ENCODE measurements at places on chromosomes 5 and 9.
A peak's percentile ranks its signal among the peaks of the same experiment; 100 is the strongest.

GRCh38 chr5:143733665-143734455, 78.1 kb upstream of the HMHB1 start:
- no peak for DNase-seq

DNA sequence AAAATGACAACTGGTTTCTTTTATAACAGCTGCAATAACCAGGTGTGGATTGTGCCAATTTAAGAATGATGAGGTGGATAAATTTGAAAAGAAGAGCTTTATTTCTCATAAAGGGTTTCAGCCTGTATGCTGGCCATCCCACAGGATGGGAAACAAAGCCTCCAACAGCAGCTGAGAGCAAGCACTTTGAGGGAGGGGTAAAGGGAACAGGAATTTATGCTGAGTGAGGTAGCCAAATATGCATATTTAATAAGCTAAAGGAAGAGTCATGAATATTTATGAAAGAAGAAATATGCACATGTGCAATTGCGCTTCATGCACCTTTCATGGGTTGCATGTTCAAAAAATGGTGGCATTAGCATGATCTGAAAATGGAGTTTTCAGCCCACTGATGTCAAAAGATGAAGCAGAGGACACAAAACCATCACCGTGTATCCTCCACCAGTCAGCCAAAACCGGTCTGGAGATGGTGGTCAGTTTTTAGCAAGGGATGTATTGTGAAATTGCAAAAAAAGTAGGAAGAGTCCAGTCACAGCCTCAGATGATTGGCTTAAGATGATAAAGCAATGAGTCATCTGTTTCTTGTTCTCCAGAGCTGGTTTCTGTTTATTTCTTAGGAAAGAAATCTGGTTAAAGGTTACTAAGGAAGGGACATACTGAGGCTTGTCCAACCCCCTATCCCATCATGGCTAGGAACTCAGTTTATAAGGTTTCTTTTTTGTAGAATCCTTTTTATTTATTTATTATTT, 47.9 kb downstream of the DEPDC1B start:
- DNase-seq: no peak

- DNase-seq: no peak
Observed at GRCh38 chr5:160846642-160847041, 5.4 kb downstream of the ATP10B start.

- no peak for DNase-seq
Observed at GRCh38 chr9:38127271-38127839, 58.3 kb upstream of the SHB start.

DNA sequence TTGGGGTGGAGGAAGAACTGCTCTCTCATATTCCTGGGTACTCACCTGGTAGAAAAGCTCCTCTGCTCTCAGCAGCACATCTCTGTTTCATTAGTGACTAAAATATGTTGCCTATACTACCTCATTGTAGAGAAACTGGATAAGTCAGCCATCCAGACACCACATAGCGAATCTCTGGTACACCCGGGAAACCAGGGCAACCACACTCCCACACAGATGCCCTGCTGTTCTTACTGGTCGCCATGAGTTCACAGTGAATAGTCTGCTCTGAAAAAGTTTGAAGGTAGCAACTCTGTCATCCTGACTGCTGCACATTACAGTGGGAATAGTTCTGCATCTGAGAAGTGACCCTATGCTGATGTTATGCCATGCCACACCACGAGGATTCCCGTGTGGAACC, 135.0 kb downstream of the ENTREP1 start:
- no peak for DNase-seq

GRCh38 chr5:5649641-5650040, 227.2 kb downstream of the ICE1 start:
- no peak for DNase-seq

DNA sequence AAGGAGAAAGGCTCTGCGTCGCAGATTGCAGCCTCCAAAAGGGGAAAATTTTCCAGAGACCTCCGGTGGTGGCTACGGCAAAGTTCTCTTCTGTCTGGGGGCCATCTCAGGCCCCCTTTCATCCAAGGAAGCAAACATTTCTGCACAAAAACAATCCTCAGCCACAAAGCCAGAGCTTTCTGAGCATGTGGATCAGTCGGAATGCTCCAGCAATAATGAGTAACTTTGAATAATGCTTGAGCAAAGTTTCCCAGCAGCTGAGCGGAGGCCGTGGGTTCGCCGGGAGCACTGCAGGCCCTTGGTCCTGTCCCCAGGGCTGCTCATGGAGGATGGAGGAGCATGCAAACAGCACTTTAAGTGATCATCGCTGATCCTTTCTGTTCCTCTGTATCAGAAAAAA, 60.2 kb upstream of the UNC5A start:
- DNase-seq: peak; percentile 5

GRCh38 chr5:179863449-179864085, 5.0 kb upstream of the MRNIP start:
- no peak for DNase-seq

DNA sequence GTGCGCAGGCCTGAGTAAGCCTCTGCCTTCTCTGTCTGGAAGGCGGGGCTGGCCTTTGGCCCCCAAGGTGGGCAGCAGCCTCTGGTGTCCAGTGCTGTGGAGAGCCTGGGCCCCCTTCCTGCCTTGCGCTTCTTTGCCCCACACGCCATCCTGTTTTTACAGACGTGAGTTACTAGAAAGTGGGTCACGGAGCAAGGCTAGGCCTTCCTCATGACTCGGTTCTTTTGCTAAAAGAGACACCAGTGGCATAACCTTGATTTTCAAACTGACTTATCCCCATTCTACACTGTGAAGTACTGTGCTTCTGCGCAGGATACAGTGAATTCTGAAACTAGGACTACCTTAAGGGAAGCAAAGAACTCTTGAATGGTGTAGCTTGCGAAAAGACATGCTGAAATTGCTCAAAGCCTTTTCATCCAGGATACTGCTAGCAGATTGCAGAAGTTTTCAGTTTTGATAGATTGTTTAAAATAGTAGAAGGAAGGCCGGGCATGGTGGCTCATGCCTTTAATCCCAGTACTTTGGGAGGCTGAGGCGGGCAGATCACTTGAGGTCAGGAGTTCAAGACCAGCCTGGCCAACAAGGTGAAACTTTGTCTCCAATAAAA, 7.2 kb downstream of the ROPN1L start:
- DNase-seq: no peak

DNA sequence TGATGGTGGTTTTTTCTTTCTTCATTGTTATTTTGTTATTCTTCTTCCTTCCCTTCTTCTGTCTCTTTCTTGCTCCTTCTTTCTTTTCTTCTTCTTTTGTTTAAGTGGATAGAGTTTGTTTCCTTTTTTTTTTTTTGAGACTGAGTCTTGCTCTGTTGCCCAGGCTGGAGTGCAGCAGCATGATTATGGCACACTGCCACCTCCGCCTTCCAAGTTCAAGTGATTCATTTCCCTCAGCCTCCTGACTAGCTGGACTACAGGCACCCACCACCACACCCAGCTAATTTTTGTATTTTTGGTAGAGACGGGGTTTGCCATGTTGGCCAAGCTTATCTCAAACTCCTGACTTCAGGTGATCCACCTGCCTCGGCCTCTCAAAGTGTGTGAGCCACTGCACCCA, 40.3 kb downstream of the JAK2 start:
- no peak for DNase-seq

DNA sequence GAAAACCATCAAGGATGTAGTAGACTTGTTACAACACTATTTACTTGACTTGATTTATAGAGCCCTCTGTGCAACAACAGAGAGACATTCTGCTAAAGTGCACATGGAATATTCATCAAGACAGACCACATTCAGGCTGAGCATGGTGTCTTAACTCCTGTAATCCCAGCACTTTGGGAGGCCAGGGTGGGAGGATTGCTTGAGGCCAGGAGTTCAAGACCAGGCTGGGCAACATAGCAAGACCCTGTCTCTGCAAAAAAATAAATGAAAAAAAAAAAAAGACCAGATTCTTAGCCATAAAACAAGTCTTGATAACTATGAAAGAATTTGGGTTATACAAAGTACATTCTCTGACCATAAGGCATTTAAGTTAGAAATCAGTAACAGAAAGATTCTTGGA, 25.3 kb downstream of the DENND4C start:
- no peak for DNase-seq

GRCh38 chr5:66994790-66995189, 201.8 kb downstream of the CD180 start:
- DNase-seq: no peak

DNA sequence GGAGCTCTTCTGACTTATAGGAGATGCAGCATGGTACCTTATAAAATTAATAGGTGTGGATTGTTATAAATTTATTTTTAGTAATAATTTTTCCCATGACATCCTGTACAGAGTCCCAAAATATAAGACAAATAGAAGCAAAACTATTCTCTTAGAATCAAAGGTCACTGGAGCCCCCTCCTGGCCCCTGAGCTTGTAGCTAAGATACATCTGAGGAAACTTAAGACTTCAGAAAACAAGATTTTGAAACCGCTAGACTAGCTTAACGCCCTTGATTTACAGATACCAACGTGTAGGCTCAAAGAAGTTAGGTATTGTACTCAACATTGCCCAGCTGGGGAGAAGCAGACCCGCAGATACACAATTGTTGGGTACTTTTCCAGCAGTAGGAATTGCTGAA, 45.7 kb upstream of the KCNN2 start:
- no peak for DNase-seq

GRCh38 chr5:74464512-74465209, 175.9 kb downstream of the ENC1 start:
- DNase-seq: no peak

DNA sequence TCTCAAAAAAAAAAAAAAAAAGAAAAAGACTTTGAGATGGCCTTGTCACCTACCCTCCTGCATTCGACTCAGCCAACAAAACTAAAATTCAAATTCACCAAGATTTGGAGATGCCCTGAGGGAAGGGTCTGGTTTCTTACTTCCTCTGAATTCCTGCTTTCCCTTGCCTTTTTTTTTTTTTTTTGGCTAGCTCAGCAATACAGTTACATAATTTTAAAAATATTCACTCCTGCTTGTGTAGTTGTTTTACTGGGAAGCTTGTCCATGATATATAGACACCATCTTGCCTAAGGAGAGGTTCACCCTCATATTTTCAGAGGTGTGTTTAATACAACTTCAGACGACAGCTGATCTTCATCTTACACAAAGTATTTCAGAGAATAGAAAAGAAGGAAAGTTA, 21.3 kb upstream of the SERINC5 start:
- DNase-seq: no peak

DNA sequence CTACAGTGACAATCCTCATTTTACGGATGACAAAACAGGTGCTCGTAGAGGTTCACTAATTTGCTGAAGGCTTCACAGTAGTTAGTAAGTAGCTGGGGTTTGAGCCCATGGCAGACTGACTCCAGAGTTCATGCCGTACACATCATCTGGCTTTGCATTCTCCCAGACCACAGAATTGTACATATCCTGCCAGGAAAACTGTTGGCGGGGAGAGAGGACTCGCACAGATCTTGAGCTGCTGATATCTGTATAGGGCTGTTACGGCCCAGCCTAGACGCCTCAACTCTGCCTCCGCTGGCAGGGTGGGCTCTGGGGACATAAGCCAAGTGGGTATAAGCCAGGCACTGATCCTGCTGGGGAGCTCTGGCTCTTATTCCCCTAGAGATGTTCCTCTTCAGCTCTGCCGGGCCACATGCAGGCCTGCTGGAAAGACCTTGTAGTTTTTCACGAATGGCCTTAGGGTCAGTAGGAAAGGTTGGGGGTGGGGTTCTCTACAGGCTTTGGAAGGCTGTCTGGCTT, 16.3 kb downstream of the LARP1 start:
- no peak for DNase-seq

DNA sequence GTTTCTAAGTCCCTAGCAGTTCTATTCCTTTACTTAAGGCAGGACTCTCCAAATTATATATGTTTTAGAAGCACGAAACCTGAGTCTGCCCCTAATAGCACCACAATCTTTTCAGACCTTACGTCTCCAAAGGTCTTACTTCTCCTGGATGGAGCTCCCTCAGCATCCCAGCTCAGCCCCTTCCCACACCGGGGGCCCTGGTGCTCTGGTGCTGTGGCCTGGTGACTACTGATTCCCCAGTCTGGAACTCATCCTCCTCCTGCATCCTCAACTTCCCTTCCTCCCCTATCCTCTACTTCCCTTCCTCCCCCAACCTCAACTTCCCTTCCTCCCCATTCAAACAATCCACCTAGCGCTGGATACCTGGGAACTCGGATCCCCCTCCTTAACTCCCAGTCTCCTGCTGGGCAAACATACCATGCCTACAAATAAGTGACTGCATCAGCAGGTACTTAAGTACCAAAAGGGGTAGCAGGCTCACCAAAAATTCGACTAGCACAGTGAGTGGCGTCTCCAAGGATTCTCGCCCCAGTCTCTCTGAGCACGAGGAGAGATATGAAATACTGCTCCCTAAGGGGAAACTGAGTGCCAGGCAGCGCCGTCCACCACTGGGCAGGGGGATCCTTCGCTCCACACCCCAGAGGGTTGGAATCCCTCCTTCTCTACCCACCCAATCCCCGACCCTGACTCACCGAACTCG, 831 bp downstream of the IGFBPL1 start:
- no peak for DNase-seq

- no peak for DNase-seq
Observed at GRCh38 chr9:109256336-109256735, 64.5 kb downstream of the EPB41L4B start.

- no peak for DNase-seq
Observed at GRCh38 chr5:133906303-133906702, 62.1 kb downstream of the C5orf15 start.

- no peak for DNase-seq
Observed at GRCh38 chr5:75885849-75886596, 168.8 kb upstream of the POC5 start.

DNA sequence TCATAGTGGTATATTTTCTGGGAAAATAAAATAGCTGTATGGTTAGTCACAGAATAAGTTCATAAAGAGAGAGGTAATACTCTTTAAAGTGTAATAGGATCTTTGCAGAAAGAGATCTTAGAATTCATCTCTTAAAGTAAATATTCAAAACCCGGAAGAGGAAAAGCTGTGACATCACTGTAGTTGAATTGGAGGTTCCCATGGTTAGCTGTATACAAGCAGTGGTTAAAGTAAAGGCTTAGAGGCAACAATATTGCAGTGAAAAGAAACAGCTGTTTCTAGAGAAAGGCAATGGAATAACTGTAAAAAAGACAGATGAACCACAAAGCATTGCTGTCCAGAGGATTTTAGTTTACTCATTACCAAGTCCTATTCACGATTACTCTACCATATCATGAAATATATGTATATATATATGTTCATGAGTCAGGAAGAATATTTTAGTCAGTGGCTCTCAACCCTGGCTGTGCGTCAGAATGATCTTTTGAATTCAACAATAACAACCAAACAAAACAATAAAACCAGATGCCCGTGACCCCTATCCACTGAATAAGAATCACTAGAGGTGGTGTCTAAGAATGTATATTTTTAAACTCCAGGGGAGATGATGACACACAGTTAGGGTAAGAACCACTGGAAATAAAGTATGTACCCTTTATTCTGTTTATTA, 4.7 kb downstream of the ERCC6L2 start:
- no peak for DNase-seq

- no peak for DNase-seq
Observed at GRCh38 chr9:75461183-75461582, 372.9 kb downstream of the OSTF1 start.

- DNase-seq: no peak
Observed at GRCh38 chr9:74497748-74498620, 849 bp downstream of the RORB start.

GRCh38 chr9:130640681-130641080, 23.7 kb upstream of the PRDM12 start:
- no peak for DNase-seq
